Fibroblast of mammary gland (primary cell): ENCODE measurements at places on chromosomes 1 and 21.

GRCh38 chr1:230300322-230301301, 125.5 kb downstream of the PGBD5 start:
- DNase-seq, result no peak

GRCh38 chr1:160222546-160222945, 17.4 kb downstream of the PEA15 start:
- no peak for DNase-seq

DNA sequence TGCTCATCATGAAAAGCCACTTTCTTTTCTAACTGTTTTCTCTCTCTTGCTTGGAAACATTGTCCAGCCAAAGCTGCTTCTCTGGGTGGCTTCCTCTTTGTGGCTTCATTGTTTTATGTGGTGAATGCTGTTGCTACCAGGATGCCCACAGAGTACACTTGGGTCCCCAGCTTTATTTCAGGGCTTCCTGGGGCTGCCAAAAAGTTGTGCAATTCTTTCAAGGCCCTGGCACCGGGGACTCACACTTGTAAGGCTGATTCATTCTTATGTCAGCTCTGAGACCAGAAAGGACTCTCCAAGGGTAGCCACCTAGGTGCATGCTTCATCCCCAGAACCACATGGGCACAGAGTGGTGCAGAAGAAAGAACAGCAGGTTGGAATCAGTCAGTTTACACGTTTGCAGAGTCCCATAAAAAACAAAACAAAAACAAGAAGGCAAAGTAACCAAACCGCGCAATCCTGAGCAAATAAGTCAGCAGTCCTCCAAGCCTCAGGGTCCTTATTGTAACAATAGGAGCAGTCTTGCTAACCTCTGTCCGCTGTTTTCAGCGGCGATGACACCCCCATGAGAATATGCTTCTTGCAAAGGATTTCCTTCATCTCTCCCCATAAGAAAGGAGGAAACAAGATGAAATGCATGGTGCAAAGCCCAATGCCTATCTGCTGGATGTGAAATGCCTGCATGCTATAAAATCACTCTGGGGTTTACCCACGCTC, 89.9 kb upstream of the SSX2IP start:
- peak; percentile 52 for DNase-seq

DNA sequence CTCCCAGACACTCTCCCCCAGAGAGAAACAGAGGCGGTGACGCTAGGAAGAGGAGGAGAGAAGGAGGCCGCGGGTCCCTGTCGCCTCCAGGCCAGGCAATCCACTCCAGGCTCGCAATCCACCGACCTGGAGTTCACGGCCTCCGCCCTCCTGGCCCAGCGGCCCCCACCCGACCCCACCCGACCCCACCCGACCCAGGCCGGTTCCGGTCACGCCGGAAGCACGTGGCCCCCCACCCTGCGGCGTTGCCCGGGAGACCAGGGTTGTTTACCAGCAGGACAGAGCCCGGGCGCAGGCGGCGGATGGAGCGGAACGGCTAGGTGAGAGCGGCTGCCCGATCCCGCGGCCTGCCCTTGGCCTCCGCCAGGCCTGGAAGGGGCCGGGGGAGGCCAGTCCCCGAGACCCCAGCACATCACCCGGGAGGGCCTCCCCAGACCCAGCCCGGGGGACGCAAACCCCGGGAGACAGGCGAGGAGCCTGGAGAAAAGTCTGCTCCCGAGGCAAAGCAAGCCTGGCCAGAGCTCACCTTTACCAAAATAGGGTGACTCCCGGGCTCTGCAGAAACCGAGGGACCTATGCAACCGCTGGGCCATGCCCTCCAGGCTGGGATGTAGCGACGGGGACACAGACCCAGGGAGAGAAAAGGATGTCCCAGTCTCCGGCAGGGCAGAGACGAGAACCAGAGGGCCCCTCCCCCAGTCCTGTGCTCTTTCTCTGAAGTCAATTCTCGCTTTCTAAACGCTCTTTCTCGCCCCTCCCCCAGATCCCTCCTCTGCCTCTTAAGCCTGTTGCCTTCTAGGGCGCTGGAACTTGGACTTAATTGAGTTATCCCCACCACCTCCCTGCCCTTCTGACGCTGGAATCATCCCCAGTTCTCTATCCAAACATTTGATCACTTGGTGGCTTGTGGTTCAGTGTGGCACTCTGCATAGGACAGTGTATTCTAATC, at the start of the genes PLA2G2C and UBXN10:
Gene PLA2G2C (minus strand): TSS at position 685 of the 949 bp plus-strand sequence. CDS start 9,155 bp downstream, outside the sequence.
Gene UBXN10 (plus strand): TSS at position 263 of the 949 bp plus-strand sequence. CDS start 4,466 bp downstream, outside the sequence.
- no peak for DNase-seq

GRCh38 chr1:90313778-90314177, 318.9 kb downstream of the ZNF326 start:
- no peak for DNase-seq
